ENCODE measurements at places on chromosomes 1 and 21.

DNA sequence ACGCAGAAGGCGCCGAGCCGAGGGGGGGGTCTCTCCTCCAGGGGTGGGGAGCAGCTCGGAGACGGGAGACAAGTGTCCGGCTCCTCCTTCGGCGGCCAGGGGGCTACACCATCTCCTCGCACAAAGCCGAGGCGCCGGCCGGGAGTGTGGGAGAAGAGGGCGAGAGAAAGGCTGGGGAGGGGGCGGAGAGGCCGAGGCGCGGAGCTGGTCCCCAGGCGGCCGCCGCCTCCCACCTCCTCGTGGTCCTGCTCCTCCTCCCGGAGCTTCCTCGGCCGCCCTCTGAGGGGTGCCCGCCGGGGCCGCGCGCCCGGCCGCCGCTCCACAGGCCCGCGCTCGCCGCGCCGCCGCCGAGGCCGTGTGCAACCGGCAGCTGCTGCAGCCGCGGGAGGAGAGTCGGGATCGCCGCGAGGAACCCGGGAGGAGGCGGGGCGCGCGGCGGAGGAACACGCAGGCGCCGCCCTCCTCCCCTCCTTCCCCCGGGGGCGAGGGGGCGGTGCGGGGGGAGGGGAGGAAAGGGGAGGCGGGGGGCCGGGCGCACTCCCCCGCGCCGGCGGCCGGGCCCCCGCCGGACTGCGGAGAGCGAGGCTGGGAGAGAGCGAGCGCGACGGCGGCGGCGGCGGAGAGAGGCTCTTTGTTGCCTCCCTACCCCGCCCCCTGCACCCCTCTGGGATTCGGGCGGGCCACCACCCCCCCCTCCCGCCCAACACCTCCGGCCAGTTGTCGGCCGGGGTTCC lies at the start of gene ENAH:
ENAH (minus strand) TSS at position 395 of the 734 bp plus-strand sequence. CDS start 433 bp downstream, outside the sequence.
- peak; percentile 36 for DNase-seq

- no peak for DNase-seq
Measured at GRCh38 chr1:182259968-182260367, 131.6 kb downstream of the GLUL start.

DNA sequence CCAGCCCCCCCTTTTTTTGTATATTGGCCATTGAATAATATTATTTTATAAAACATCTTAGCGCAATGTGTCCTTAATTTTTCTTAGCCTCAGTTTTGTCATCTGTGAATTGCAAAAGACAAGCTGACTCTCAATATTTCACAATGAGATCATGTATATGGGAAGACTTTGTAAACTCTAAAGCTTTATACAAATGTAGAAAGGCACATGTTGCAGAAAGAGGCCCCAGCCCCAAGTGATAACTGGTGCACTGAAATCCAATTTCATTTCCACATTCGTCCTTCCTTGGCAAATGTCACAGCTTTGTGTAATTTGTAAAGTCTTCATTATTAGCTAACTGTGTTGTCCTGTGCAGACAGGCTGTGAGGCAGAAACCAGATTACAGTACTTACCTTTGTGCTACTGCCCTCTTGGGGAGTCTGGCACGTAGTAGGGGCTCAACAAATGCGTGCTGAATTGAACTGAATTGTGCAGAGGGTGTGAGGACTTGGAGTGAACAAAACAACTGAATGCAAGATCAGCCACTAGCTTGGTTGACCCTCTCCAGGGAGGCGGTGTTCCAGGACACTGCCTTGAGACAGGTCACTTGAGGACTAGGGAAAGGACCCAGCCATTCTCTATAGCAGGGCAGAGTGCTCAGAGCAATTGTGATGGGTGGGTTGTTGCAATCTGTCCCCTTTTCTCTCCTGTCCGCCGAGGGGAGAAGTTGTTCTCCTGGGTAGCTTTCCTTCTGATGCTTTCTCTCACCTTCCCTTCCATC lies 74.6 kb downstream of the LMO4 start:
- DNase-seq = no peak

GRCh38 chr1:238898856-238899255 lies 487.5 kb upstream of the CHRM3 start:
- DNase-seq = no peak

DNA sequence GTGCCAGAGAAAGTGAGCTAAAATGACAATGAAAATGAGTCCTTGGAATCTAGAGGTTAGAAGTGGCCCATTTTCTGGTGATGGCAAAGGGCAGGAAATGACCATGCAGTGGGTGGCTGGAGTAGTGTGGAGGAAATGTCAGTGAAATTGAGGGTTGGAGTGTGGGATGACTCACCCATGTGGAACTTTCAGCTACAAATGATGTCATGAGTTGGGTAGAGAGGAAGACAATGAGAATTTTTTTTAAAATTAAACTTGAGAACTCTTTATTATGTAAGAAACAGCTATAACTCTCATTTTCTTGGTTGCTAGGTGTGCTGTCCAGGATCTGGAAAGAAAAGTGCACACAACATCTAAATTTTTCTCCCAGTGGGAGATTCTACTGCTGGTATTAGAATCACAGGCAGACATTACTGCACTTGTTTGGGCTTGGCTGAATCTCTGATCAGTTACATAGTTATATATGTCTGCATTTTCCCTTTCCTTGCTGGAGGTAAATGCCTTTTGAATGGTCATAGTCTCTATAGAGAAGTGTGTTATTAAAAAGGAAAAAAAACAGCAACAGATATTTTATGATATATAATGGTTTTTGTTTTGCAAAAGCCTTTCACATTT lies 56.8 kb upstream of the GNG12 start:
- no peak for DNase-seq

DNA sequence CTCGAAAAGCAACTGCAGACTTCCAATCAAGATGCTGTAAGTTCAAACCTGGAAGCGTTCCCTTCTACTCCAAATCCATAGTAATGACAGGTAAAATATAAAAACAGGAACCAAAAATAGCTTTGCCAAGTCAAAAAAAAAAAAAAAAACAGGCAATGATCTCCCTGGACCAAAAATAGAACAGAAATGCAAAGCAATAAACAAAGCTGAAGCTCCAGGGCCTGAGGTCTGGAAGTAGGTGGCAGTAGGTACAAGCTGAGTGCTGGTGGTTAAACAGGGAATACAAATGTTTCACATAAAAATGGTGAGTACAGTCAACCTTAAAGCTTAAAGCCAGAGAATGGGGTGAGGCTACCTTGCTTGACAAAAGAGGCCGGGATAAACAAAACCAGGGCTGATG lies 610.8 kb downstream of the SMYD3 start:
- DNase-seq = no peak

GRCh38 chr1:217506878-217507277 lies 124.0 kb downstream of the GPATCH2 start:
- no peak for DNase-seq

GRCh38 chr21:45256021-45256911 lies 31.4 kb downstream of the POFUT2 start:
- no peak for DNase-seq

DNA sequence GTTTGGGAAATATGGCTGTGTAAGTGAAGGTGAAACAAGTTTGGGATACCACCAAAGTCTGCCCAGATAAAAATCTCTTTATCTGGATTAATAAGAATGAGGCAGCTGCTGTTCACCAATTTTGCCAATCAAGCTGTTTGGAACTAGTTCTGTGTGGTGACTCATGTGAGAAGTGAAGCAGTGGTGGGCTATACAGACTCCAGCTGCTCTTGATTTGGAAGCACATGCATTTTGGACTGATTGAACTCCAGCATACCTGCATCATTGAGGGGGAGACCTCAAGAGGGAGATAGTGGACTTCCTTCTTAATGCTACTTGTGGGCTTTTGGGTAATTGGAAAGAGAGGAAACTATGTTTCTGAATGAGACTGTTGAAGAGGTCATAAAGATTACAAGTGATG lies 99.2 kb upstream of the B3GALT2 start:
- DNase-seq = no peak

GRCh38 chr1:19165501-19165900 lies 44.6 kb downstream of the UBR4 start:
- no peak for DNase-seq

GRCh38 chr1:13817906-13818305 lies 117.9 kb downstream of the PRDM2 start:
- DNase-seq = no peak

- DNase-seq = no peak
Measured at GRCh38 chr1:221714227-221715152, 27.4 kb downstream of the DUSP10 start.

DNA sequence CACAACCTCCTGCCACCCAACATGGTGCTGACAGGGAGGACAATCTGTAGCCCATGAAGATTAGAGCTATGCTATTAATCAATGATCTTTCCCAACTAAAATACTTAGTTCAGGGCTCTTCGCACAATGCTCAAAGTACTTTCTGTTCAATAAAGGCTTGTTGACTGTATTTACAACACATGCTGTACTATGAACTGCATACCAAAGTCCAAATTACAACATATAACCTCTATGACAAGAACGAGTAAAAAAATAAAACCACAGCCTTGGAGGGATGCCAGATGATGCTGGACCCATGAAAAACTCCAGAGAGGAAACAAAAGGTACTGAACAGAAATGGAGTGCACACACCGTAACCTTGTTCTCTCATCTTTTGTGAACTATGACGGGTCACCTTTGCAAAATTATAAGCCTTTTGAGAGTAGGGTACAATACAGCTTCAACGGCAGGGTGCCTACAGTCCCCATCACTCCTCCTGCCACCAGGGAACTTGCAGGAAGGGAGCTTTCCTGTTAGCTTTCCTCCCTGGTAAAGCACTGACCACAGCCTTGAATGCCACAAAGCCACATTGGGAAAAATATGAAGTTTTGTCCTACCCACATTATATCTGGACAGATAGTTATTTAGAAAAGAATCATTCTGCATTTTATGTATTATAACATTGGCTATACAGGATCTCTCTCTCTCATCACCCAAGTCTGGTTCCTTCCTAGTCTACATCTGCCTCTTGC lies 175.6 kb downstream of the NRIP1 start:
- DNase-seq = no peak

GRCh38 chr1:7753641-7754040 lies 17.5 kb upstream of the VAMP3 start:
- DNase-seq = no peak

DNA sequence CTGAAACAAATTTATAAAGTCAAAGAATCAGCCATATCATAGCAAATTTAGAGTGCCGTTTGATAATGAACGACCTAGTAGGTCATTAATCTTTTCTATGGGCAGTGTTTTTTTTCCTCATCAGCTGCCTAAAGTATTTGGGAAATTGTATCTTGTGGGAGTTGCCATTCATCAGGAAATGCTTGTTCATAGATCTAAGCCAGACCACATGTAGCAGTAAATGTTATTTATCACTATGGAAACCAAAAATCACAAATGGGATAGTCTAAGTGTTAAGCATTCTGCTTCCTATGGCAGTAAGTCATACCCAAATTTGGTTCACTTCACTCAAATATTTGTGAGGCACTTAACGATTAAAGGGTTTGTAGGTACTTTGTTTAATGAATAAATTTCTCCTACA lies 52.9 kb downstream of the LRRC8D start:
- DNase-seq = peak; percentile 29

DNA sequence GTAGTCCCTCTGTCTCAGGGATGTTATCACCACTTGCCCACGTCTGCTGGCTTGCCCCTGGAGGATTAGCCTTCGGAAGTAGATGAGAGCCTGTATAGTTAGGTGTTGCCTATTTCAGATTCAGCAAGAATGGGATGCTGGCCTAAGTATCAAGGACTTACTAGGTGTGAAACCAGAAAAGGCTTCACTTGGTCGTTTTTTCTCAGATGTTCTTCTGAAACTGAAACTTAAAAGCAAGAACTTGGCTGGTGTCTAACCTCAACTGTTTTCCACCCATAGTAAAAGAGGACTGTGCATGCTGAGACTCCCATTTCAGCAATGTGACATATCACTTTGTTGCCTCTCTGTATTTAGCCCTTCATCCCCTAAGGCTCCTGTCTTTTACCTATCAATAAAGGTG lies 67.0 kb upstream of the LRRC53 start:
- DNase-seq = peak; percentile 3

GRCh38 chr1:228001738-228002535 lies 4.9 kb upstream of the WNT3A start:
- DNase-seq = no peak

DNA sequence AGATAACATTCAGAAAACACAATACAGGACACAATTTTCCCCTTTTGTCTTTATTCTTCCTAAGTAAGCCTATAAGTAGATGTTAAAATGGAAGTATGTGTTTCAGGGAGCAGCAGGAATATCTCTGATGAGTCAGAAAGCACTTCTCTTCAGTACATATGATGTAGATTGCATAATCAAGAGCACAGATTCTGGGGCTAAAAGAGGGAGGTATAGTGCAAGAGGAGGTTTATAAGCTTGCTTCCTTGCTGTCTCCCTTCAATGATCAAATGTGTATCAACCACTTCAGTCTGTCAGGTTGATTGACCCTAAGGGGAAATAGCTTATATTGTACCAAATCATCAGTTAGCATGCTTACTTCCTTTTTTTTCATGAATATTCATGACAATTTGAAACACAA lies 822.8 kb downstream of the BRINP3 start:
- DNase-seq = no peak

GRCh38 chr1:217687511-217687910 lies 56.4 kb downstream of the SPATA17 start:
- no peak for DNase-seq

DNA sequence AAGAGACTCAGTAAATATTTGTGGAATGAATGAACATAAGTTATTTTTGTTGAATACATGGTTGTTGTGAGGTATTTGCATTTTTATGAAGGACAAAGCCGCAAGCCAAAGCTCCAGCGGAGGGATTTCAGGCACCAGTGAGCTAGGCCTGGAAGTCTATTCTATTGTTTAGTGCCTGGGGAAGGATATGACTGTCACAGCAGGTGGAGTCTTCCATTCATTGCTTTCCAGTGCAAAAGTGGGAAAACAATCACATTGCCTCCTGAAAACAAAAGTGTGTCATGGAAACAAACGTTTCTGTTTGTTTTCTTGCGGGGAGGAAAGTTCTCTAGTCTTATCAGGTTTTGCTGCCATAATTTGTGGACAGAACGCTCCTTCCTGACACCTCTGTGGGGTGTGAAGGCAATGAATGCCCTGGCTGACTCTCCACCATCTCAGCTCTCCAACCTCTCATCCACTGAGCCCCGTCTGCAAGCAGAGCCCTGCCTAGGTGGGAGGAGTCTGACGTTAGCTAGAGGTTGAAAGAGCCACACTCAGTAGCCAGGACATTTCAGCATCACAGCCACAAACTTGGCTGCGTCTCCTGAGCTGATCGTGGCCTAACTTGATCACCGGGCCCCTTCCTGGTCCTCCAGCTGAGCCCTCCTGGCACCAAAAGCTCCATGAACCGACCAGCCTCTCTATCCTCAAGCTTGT lies 739.1 kb downstream of the MATN1 start:
- DNase-seq = no peak

All from CD4-positive, alpha-beta T cell treated with Interleukin-21 for 1 hour (primary cell).